ENCODE measurements at places on chromosomes 4 and X. TPM values are rescaled to one million over a fixed set of nuclear protein-coding genes. Genes with fewer than 3 reads are reported as not detected.

Gene RPS6KA3
- total RNA-seq, result 53.1 TPM

Gene SLC4A4
- 0.43 TPM for total RNA-seq

Gene UNC5C
- total RNA-seq, result 0.14 TPM

Gene USP51
- total RNA-seq, result 2.9 TPM

Gene CD38
- 75.3 TPM for total RNA-seq

Gene AFM
- not detected for total RNA-seq

Gene EMCN
- total RNA-seq, result not detected

Gene MAML3
- total RNA-seq, result 3.3 TPM

Gene HTN3
- not detected for total RNA-seq

Gene TMPRSS11B
- not detected for total RNA-seq

Gene BEND2
- total RNA-seq, result not detected

Gene SCRG1
- total RNA-seq, result not detected

Gene SPINK2
- total RNA-seq, result not detected

Gene ODAPH
- total RNA-seq, result not detected

DNA sequence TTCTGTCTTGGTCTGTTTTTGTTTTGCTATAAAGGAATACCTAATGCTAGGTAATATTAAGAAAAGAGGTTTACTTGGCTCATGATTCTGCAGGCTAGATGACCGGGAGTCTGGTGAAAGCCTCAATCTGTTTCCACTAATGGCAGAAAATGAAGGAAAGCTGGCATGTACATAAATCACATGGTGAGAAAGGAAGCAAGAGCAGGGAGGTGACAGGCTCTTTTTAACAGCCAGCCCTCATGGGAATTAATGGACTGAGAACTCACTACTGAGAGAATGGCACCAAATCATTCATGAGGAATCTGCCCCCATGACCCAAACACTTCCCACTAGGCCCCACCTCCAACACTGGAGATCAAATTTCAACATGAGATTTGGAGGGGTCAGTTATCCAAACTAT, 27.6 kb downstream of the SATL1 start:
- H3K27me3 ChIP-seq, result no peaks in the 10 kb centered on the region
- no peaks in the 10 kb centered on the region for H3K4me1 ChIP-seq
- no peak overlapping the region for H3K27ac ChIP-seq
- no peak for DNase-seq
- H3K36me3 ChIP-seq, result no peaks in the 10 kb centered on the region
- H3K4me3 ChIP-seq, result no peak overlapping the region

DNA sequence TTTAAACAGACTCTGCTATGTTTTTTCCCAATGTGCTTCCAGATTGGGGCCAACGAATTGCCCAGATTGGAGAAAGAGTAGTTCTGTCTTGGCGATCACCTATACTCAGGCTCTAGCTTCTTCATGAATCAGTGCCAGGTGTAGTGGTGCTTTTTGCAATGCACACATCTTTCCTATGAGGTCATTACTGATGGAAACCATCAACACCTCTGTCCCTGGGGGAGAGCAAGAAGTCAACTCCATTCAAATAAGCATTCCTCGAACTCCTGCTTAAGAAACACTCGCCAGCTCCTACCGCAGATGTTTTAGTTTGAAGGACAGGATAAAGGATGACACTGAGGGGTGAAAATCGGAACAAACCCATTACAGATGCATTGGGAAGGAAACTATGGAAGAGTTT, 156.5 kb upstream of the DKK2 start:
- no peak overlapping the region for H3K27ac ChIP-seq
- no peaks in the 10 kb centered on the region for H3K36me3 ChIP-seq
- no peak for DNase-seq
- no peaks in the 10 kb centered on the region for H3K4me1 ChIP-seq
- no peak overlapping the region for H3K4me3 ChIP-seq

DNA sequence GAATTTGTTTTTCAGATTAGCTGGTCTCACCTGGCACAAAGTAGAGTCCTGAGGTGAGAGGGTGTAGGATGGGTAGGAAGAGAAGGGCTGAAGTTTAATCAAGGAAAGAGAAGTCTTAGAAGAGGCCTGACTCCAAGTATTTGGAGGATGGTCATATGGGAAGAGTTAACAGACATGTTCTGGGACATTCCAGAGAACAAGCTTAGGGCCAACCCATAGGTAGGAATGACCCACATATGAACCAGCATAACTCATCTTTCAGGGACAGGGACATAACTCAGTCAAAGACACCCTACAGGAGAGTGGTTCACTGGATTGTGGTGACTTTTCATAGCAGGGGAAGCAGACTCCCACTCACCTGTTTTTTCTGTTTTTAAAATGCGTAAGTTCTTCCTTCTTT, 27.9 kb upstream of the ANXA5 start:
- no peak overlapping the region for H3K4me3 ChIP-seq
- H3K36me3 ChIP-seq, result no peaks in the 10 kb centered on the region
- H3K27me3 ChIP-seq, result peaks cover 2% of the 10 kb centered on the region

GRCh38 chr4:86857341-86858052, 8.3 kb upstream of the SLC10A6 start:
- H3K36me3 ChIP-seq, result no peaks in the 10 kb centered on the region
- H3K27me3 ChIP-seq, result no peaks in the 10 kb centered on the region
- H3K4me3 ChIP-seq, result no peak overlapping the region
- DNase-seq, result no peak
- no peaks in the 10 kb centered on the region for H3K4me1 ChIP-seq
- H3K27ac ChIP-seq, result no peak overlapping the region

GRCh38 chrX:106611317-106611678, 480 bp upstream of the RADX start:
- H3K4me3 ChIP-seq, result peak overlapping the region; percentile 94
- no peaks in the 10 kb centered on the region for H3K27me3 ChIP-seq
- peaks cover 28% of the 10 kb centered on the region for H3K4me1 ChIP-seq
- DNase-seq, result no peak
- H3K36me3 ChIP-seq, result no peaks in the 10 kb centered on the region
- peak overlapping the region; percentile 72 for H3K27ac ChIP-seq

- no peak overlapping the region for H3K4me3 ChIP-seq
- no peak overlapping the region for H3K27ac ChIP-seq
- no peaks in the 10 kb centered on the region for H3K36me3 ChIP-seq
Measured at GRCh38 chrX:133533249-133533648, 118.0 kb upstream of the GPC4 start.

- no peaks in the 10 kb centered on the region for H3K27me3 ChIP-seq
- no peak overlapping the region for H3K27ac ChIP-seq
- no peaks in the 10 kb centered on the region for H3K36me3 ChIP-seq
- H3K4me3 ChIP-seq, result no peak overlapping the region
- DNase-seq, result no peak
Measured at GRCh38 chrX:148540671-148541583, 40.5 kb downstream of the AFF2 start.

GRCh38 chr4:16224264-16225166, 1.8 kb downstream of the TAPT1 start:
- H3K27ac ChIP-seq, result peak overlapping the region; percentile 83
- peaks cover 33% of the 10 kb centered on the region for H3K36me3 ChIP-seq

DNA sequence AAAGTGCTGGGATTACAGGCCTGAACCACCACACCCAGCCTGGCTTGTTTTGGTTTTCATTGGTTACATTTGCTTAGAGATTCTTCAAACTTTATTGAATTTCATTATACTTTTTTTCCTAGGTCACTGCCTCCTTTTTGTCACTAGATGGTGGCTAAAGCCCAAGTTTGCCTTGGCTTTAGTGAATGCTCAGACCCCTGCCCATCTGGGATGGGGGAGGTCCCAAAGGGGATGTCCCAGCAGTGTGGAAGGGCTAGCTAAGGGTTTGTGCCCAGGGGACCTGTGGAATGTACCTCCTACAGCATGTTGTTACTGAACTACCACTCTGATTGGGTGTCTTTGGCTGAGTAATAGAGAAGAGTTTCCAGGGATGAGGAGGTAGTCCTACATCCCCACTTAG, 58.4 kb downstream of the CEP135 start:
- DNase-seq, result no peak
- H3K27me3 ChIP-seq, result no peaks in the 10 kb centered on the region
- H3K27ac ChIP-seq, result no peak overlapping the region
- H3K4me3 ChIP-seq, result no peak overlapping the region
- H3K36me3 ChIP-seq, result peaks cover 73% of the 10 kb centered on the region
- H3K4me1 ChIP-seq, result peaks cover 11% of the 10 kb centered on the region

GRCh38 chr4:152610131-152610530, 69.7 kb downstream of the TMEM154 start:
- DNase-seq, result no peak
- no peaks in the 10 kb centered on the region for H3K36me3 ChIP-seq
- peaks cover 11% of the 10 kb centered on the region for H3K27me3 ChIP-seq
- no peaks in the 10 kb centered on the region for H3K4me1 ChIP-seq
- H3K4me3 ChIP-seq, result no peak overlapping the region
- no peak overlapping the region for H3K27ac ChIP-seq

DNA sequence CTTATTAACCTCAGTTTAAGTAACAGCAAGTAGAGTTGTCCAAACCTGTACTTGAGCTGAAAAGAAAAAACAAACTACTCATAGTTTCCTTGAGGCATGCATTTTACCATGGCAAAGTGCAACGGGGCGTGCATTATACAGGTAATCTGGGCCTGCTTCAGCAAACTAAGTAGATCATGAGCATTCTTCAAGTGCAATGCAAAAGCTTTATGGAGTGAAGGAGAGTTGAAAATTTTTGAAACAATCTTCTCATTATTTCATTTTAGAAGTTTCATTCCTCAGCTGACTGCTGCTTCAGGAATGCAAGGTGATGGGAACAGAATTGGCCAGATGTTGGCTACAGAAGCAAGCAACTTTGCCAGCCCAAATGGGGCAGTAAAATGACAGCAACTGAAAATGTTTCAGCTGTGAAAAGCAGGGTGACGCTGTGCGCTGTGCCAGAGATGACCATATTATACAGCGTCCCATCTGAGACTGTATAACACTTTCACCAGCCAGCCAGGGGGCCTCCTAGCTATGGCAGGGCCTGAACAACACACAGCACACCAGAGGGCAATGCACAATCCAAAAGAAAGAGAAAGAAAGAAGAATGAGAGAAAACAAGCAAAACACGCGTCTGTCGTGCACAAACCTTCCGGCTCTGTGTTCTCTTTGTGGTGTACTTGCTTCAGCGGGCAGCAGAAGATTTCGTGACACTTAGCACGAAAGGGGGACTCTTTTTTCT, 145.5 kb upstream of the FGF13 start:
- H3K27ac ChIP-seq, result no peak overlapping the region
- no peak for DNase-seq
- peaks cover 11% of the 10 kb centered on the region for H3K4me1 ChIP-seq
- no peak overlapping the region for H3K4me3 ChIP-seq

DNA sequence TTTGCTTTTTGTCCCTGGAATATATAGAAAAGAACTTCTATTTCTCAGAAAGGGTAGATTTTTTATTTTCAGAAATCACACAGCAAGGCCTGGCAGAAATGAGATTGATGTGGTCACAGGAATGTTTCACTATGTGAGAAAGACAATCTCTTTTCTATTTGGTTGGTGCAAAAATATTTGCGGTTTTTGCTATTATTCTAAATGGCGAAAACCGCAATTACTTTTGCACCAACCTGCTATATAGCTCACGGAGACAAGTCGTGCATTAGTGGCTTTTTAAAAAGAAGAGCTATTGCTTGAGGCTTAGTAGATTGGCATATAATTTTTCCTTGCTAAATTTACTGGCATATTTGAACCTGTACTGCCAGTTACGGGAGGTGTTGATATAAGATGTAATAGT, 100.4 kb downstream of the ITM2A start:
- no peak overlapping the region for H3K4me3 ChIP-seq
- H3K4me1 ChIP-seq, result peaks cover 40% of the 10 kb centered on the region
- H3K36me3 ChIP-seq, result peaks cover 3% of the 10 kb centered on the region
- no peaks in the 10 kb centered on the region for H3K27me3 ChIP-seq

DNA sequence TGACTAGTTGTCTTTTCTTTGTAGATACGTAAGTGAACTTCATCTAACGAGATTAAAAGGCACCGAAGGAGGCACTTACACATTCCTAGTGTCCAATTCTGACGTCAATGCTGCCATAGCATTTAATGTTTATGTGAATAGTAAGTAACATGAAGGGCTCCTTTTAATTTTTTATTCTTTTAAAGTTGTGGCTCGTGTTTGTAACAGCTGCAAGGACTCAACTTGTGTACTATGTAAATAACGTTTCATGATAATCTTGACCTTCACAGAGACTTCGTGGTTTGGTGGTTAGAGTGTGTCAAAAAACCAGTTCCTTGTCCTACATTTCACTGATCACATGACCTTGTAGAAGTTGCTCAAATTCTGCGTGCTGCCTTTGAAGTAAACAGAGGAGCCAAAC, 51.6 kb downstream of the KIT start:
- no peak overlapping the region for H3K27ac ChIP-seq
- H3K36me3 ChIP-seq, result no peaks in the 10 kb centered on the region
- peaks cover 4% of the 10 kb centered on the region for H3K4me1 ChIP-seq
- peaks cover 2% of the 10 kb centered on the region for H3K27me3 ChIP-seq
- no peak overlapping the region for H3K4me3 ChIP-seq
- no peak for DNase-seq

- no peak overlapping the region for H3K4me3 ChIP-seq
- DNase-seq, result no peak
- H3K27me3 ChIP-seq, result no peaks in the 10 kb centered on the region
- H3K36me3 ChIP-seq, result no peaks in the 10 kb centered on the region
- H3K4me1 ChIP-seq, result no peaks in the 10 kb centered on the region
- H3K27ac ChIP-seq, result no peak overlapping the region
Measured at GRCh38 chr4:182653596-182653995, 263.6 kb downstream of the DCTD start.

GRCh38 chr4:186149872-186150271, 41.5 kb upstream of the CYP4V2 start:
- no peaks in the 10 kb centered on the region for H3K4me1 ChIP-seq
- H3K27me3 ChIP-seq, result peaks cover 23% of the 10 kb centered on the region
- H3K36me3 ChIP-seq, result no peaks in the 10 kb centered on the region
- no peak overlapping the region for H3K4me3 ChIP-seq
- H3K27ac ChIP-seq, result no peak overlapping the region

- H3K4me3 ChIP-seq, result no peak overlapping the region
- H3K4me1 ChIP-seq, result peaks cover 11% of the 10 kb centered on the region
- no peaks in the 10 kb centered on the region for H3K27me3 ChIP-seq
- DNase-seq, result no peak
Measured at GRCh38 chr4:26826721-26827120, 33.9 kb upstream of the STIM2 start.

DNA sequence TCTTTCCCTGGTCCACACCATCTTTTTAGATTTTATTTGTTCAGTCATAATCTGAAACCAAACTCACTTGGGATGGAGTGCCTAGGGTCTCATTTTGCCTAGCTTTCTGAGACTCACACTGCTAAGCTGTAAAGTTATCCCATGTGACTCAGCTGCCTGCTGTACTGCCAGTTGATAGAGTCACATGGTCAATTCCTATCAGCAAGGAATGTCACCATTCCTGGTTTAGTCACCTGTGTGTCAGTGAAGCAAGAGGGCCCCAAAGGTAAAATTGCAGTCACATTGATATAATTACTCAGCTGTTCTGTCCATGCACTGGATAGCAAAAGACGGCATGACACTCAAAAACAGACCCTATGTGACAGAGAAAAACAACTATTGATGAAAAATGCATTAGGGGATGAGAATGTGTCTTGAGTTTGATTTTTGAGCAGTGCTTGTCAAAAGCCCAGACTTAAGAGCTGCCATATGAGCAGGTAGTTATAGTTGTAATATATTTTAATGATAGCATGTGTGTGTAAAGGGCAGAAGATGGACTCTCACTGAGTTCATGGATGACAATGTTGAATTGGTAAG, 413.2 kb downstream of the PPARGC1A start:
- H3K36me3 ChIP-seq, result no peaks in the 10 kb centered on the region
- no peaks in the 10 kb centered on the region for H3K4me1 ChIP-seq
- H3K27me3 ChIP-seq, result no peaks in the 10 kb centered on the region
- DNase-seq, result no peak

Measured in activated T-helper 2 cell treated with anti-CD3 and anti-CD28 coated beads, Interferon-gamma antibody, Interleukin-2, Interleukin-4, amounts not matched to agents 10 μg/mL and 5 μg/mL and 100 μg/mL, durations not matched to agents 14 hours and 24 hours and 36 hours (primary cell).